ENCODE measurements at places on chromosomes 1 and 21.

DNA sequence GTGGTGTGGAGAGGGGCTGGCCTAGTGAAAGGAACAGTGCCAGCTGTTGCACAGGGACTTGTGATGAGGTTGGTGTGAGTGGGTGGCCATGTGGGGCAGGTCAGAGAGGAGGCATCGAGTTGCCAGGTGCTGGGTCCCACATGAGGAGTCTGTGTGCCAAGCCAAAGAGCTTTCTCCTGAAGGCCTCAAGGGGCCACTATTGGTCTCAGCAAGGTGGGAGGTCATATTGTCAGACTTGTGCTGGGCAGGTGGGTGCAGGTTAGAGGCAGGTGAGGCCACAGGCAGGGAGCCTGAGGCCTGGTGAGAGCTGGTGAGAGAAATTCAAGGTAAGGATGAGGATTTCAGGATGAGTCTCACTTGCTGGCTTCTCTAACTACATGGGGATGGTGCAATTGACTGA, 256.8 kb downstream of the DISC1 start:
- no peaks in the 10 kb centered on the region for H3K36me3 ChIP-seq
- no peaks in the 10 kb centered on the region for H3K27me3 ChIP-seq
- no peak for DNase-seq
- H3K4me3 ChIP-seq, result no peak overlapping the region

GRCh38 chr1:173903827-173904531, 13.1 kb downstream of the SERPINC1 start:
- H3K27me3 ChIP-seq, result no peaks in the 10 kb centered on the region
- H3K4me3 ChIP-seq, result no peak overlapping the region
- DNase-seq, result no peak
- H3K27ac ChIP-seq, result no peak overlapping the region
- no peaks in the 10 kb centered on the region for H3K4me1 ChIP-seq

- H3K36me3 ChIP-seq, result no peaks in the 10 kb centered on the region
- DNase-seq, result no peak
- H3K27me3 ChIP-seq, result peaks cover 3% of the 10 kb centered on the region
These were observed 78.1 kb downstream of the KCTD3 start for GRCh38 chr1:215645182-215645581.

GRCh38 chr21:20004367-20004766, 993.8 kb upstream of the NCAM2 start:
- no peaks in the 10 kb centered on the region for H3K4me1 ChIP-seq
- H3K27me3 ChIP-seq, result no peaks in the 10 kb centered on the region
- H3K27ac ChIP-seq, result no peak overlapping the region
- no peak for DNase-seq

- no peak for DNase-seq
- H3K36me3 ChIP-seq, result no peaks in the 10 kb centered on the region
- H3K27me3 ChIP-seq, result no peaks in the 10 kb centered on the region
- H3K4me1 ChIP-seq, result peaks cover 15% of the 10 kb centered on the region
- no peak overlapping the region for H3K27ac ChIP-seq
These were observed 61.8 kb upstream of the DISP3 start for GRCh38 chr1:11417162-11417561.

GRCh38 chr1:206453111-206453510, 17.2 kb upstream of the IKBKE start:
- DNase-seq, result no peak
- peaks cover 100% of the 10 kb centered on the region for H3K36me3 ChIP-seq
- H3K27me3 ChIP-seq, result no peaks in the 10 kb centered on the region
- H3K27ac ChIP-seq, result no peak overlapping the region
- H3K4me3 ChIP-seq, result no peak overlapping the region

Data from neuronal stem cell (in vitro differentiated cells).